ENCODE measurements at places on chromosomes 1 and 21.
A peak's percentile ranks its signal among the peaks of the same experiment; 100 is the strongest.

- DNase-seq: peak; percentile 88
Observed at GRCh38 chr21:38913120-38913892, 107.6 kb downstream of the ETS2 start.

- DNase-seq: no peak
Observed at GRCh38 chr1:233635765-233636502, 22.0 kb downstream of the KCNK1 start.

GRCh38 chr1:31775210-31775999 is 11.3 kb upstream of the ADGRB2 start:
- DNase-seq: no peak

GRCh38 chr1:240151136-240151735 is 59.6 kb downstream of the FMN2 start:
- no peak for DNase-seq

GRCh38 chr21:26126168-26126553 is 44.4 kb downstream of the APP start:
- DNase-seq: no peak

DNA sequence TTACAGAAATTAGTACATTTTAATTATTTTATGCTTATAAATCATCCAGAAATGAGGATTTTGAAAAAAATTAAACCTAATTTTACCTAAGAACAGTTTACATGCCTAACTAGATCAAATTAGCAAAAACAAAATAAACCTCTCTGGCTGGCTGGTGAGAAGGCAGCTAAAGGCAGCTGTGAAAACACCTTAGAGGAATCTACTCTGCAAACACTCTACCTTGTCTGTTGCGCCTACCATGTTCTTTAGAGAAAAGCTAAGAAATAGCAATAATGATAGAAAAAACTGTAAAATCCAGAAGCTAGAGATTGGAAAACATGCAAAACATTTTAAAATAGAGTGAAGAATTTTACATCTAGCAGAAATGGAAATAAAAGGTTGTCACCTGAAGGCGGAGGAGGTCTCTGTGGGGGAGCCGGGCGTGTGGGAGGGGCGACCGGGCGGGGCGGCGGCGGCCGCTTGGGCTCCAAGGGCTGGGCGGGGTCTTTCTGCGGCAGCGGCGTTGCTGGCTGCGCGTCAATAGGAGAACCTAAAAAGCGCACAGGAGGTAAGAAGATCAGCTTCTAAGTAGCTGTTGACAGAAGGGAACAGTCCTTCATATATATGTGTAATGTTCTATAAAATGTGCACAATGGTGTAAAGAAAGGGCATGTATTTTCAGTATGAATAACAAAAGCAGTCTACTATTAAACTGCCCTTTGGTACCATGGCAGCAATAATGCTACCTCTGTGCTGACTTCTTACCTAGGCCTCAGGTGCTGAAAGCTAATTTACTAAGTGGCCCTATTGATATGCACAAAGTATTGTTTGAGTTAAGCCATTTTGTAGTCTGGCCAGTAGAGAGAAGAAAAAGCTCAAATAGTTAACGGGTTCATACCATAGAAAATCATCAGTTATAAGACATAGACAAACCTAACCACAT is 33.3 kb upstream of the CFAP298 start:
- no peak for DNase-seq

Measured in suprapubic skin (tissue), 4 donors.